ENCODE measurements at places on chromosomes 13 and 19.

- no peak for DNase-seq
These were observed 599 bp downstream of the ZIC2 start for GRCh38 chr13:99982036-99982730.

- no peak for DNase-seq
These were observed 497.7 kb downstream of the MYO16 start for GRCh38 chr13:109126891-109127641.

GRCh38 chr19:57028804-57029525 lies 90.8 kb upstream of the USP29 start:
- DNase-seq = no peak

- no peak for DNase-seq
These were observed 82.9 kb upstream of the SOX21 start for GRCh38 chr13:94795292-94795691.

DNA sequence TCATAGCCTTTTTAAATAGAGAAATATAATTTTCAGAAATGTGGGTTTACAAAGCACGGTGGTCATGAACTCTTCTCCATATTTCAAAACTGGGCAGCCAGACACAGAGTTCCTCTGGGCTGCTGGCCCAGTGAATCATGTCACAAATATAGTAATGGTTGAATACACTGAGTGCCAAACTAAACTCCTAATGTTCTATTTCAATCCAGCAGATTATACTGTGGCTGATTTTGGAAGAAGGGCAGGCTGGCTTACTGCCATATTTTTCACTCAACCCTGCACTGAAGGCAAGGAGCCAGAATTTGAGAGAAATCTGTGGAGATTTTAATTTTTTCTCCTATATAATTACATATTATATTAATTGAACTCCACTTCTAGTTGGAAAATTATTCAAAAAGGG lies 17.0 kb upstream of the PRR20A start:
- no peak for DNase-seq

DNA sequence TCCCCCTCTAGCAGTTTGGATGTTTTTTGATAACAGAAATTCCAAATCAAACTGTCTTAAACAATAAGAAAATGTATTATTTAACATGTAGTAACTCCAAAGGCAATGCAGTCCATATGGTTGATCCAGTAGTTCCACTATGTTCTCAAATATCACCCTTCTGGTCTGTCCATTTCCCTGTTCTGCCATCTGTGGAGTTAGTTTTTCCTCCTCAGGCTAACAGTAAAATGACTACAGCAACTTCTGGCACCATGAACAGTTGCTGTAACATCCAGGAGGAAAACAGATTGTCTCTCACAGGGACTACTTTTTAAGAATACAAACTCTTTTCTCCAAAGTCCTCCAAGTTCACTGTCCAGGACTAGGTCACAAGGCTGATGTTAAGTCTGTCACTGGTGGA lies 455.4 kb downstream of the FGF14 start:
- DNase-seq = no peak

DNA sequence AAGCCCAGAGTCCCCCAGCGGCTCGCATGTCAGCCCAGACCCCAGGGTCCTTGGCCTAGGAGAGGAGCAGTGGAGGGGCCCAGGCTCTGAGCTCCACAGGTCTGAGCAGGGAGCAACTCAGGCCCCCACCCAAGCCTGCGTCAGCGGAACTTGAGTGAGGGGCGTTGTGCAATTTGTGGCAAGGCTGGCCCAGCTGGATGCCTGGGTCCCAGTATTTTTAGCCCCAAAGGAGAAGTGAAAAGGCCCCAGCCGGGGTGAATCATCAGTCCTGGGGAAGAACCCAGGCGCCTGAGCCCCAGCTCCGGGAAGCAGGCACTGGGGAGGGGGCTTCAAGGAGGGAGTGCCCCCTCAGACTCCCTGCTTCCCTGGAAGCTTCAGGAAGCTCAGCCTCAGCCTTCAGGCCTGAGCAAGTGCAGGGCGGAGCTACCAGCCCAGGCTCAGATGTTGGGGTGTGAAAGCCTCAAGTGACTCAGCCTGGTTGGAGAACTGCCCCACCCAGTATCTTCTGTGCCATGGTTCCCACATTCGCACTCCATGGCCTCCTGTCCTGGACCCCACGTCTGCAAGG lies 7.2 kb downstream of the MED29 start:
- DNase-seq = peak; percentile 74

GRCh38 chr19:18775586-18776287 lies 15.4 kb downstream of the COMP start:
- no peak for DNase-seq

DNA sequence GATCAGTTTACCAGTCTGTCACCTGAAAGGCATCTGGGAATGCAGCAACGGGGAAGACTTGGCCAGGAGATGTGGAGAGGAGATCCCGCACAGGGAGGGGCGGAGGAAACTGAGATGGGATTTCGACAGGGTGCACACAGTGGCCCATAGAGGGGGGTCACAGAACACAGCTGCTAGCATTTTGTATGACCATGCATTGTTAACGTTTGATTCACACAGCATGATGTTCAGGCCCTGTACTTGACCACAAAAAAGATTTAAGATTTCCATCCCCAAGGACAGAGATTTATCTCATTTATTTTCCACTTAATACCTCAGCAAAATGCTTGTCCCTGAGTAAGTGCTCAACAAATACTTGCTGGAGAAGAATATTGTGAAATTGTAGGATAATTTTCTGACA lies 63.2 kb downstream of the RAB20 start:
- no peak for DNase-seq

- no peak for DNase-seq
These were observed 145.1 kb downstream of the TSHZ3 start for GRCh38 chr19:31204115-31204514.

DNA sequence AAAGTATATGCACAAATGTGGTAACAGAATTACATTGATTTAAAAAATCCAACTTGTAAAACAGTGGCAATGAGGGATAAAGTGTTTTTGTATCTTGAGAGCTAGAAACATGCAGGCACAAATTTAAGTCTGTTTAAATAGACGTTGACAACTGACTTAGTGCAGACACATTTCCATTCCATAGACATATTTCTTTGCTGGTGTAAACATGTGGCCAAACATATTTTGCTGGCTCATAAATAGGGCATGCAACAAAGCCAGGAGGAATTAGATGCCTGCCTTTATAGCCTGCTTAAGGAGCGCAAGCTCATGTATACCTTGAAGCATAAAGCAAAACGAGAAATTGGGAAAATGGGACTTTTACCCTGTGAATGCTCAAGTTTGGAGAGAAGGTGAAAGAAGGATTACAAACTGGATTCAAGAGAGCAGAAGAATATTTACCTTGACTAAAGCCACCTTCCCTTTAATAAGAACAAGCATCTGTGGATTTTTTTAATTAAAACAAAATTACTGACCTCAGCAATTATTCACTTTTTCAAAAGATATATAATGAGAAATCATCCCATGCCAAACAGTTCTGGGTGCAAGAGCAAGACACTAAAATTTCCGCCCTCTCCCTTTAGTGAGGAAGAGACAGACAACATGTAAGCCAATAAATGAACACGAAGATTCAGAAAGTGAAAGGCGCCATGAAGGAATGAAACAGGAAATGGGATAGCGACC lies 71.0 kb downstream of the DCT start:
- DNase-seq = no peak

DNA sequence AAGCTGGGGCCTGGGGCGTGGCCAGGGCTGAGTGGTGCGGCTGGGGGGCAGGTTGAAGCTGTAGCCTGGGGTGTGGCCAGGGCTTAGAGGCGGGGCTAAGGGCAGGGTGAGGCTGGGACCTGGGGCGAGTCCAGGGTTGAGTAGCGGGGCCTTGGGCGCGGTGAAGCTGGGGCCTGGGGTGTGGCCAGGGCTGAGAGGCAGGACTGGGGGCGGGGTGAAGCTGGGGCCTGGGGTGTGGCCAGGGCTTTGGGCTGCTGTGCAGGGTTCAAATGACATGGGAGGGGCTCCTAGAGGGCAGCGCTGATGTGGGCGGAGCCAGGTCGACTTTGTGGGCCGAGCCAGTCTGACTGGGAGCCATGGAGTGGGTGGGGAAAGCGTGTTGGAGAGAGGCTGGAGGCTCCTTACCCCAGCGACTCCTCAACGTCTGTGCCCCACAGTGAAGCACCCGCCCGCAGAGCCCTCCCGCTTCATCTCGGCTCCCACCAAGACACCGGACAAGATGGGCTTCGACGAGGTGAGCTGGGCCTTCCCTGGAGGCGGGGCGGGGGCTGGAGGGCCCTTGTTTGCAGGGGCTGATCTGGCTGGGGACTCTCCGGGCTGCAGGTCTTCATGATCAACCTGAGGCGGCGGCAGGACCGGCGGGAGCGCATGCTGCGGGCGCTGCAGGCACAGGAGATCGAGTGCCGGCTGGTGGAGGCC lies 21.5 kb downstream of the COLGALT1 start:
- DNase-seq = no peak

DNA sequence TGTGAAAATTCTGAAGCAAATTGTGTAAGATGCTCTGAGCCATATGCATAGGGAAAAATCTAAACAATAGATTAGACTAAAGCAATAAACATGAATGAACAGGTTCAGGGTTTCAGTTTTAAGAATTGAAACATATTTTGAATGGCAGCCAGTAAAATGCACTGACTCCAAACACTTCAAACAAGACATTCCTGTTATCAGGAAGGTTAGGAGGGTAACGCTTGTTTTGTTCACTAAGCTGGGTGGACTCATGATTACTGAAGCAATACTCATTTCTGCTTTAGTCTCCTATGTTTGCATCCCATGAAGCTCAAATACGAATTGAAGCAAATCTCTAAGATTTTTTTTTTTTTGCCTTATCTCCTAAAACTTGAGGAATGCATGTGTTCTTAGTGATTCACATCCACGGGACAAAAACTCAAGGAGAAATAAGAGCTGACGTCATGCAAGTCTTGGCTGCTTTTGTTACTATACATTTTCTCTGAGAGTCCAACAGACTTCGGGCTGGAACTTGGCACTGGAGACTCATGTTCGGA lies 29.1 kb upstream of the IGFL4 start:
- no peak for DNase-seq
